ENCODE measurements at places on chromosomes 1 and 21.

GRCh38 chr1:25810341-25811299 is 9.1 kb upstream of the MTFR1L start:
- peak; percentile 83 for DNase-seq

- no peak for DNase-seq
These were observed 35.1 kb downstream of the UAP1 start for GRCh38 chr1:162596514-162597170.

DNA sequence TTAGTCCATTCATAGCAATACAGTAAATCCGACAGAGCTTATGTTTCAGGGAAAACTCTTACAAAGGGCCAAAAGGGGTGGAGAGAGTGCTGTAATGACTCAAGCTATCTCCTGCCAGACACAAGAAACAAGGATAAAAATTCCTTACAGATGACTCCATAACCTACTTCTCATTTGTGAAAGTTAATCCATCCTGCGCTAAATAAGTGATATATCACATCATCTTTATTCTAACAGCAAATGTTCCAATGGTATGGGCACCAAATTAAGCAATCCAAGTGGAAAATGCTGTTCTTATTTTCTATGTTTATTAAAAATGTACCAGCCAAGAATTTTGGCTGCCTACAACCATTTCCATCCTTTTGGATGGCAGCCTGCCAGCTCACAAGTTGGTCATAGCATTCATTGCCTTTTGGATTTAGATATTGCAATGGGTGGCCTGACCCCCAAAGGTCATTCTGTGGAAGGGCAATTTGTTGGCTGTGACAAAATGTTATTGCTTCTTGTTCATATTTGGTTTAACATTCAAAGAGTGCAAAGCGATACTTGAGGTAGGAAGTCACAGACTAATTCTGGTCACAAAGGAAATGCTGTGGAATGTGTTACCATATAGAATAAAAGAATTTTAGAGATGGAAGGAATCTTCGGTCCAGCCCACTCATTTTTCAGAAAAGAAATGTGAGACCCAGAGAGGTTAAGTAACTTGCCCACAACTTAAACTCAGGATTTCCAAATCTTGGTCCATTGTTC is 2.8 kb upstream of the ENAH start:
- peak; percentile 77 for DNase-seq

DNA sequence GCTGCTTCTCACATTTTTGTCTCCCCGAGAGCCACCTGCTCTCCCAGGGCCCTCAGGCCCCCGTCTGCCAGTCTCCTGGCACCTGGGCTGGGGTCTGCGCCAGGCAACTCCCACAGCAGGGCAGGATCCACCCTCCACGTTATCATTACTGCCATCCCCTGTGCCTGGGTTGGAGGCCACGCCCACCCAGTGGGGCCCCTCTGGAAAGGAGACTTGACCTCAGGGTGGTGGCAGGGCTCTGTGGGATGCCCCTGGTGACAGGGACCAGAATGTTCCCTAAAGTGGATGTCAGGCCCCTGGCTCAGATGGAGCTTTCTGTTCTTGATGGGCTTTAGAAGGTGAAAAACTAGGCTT is 66.6 kb downstream of the SKI start:
- DNase-seq = no peak

- DNase-seq = no peak
These were observed 70.1 kb downstream of the INTS7 start for GRCh38 chr1:211965108-211965805.

GRCh38 chr1:100785470-100786052 is 66.0 kb downstream of the VCAM1 start:
- peak; percentile 45 for DNase-seq

DNA sequence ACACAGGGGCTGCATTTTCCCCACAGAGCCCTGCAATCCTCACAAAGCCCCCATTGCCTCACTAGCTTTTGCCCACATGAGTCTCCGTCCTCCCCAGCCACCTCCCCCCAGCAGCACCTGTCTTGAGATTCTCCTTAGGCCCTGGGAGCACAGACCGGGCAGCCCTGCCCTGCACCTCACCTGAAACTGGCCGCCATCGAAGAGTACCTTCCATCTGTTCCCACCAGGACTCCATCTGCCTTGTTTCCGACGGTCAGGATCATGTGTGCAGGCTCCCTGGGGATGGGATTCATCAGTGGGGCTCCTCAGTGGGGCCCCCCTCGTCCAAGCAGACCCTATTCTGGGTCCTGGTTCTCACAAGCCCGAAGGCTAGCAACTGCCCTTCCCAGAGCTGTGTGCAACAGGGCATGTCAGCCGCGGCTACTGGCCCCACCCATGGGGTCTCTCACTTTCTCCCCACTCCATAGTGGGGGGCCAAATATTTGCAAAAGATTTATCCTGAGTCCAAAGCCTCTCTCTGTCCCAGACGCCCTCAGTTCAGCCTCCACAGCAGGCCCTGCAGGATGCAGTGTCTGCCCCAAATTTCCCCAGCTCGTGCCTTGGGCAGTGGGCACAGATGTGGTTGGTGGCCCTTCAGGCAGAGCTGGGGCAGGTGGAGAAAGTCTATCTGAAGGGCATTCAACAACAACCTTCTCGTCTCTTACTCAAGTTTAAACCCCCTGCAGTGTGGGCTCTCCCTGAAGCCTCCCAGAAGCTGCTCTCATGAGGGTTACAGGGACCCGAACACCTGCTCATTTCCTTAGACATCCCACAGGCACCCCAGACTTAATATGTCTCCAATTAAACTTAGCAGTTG is 4.8 kb downstream of the PDZK1IP1 start:
- DNase-seq = no peak

DNA sequence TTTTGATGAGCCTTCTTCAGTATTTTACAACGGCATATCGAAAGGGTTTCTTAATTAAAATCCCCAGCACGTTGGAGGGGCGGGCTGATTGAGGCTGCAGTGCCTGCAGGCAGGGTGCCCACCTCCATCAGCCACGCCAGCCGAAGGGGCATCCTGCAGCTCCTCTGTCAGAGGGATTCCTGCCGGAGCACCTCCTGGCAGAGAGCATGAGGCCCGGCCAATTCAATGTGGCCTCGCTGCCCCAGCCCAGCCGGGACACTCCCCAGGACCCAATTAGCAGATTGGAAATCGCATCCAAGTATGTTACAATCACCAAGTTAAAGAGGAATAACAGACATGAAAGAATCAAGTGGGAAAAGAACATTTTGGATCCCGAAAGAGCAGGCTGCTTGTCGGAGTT is 216.6 kb downstream of the ST6GALNAC3 start:
- DNase-seq = no peak

- no peak for DNase-seq
These were observed 18.6 kb upstream of the PDZK1IP1 start for GRCh38 chr1:47208374-47208850.

- peak; percentile 91 for DNase-seq
These were observed 17.9 kb downstream of the CSRP1 start for GRCh38 chr1:201488830-201489589.

- DNase-seq = no peak
These were observed 53.6 kb upstream of the SPOCD1 start for GRCh38 chr1:31869449-31869848.

- DNase-seq = peak; percentile 80
These were observed 24.1 kb downstream of the SLC26A9 start for GRCh38 chr1:205918955-205919746.

DNA sequence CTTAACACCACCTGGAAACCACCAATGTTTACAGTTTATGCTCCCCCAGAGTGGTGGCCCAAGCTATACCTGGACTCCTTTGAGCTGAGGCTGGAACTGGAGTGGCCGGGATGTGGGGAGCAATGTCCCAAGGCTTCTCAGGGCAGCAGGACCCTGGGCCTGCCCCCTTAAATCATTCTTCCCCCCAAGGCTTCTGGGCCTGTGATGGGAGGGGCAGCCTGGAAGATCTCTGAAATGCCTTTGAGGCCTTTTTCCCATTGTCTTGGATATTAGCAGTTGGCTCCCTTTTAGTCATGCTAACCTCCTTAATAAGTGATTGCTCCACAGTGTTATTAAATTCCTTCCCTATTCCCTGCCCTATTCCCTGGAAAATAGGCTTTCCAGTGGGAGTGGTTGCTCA is 185.8 kb downstream of the HS2ST1 start:
- DNase-seq = no peak

DNA sequence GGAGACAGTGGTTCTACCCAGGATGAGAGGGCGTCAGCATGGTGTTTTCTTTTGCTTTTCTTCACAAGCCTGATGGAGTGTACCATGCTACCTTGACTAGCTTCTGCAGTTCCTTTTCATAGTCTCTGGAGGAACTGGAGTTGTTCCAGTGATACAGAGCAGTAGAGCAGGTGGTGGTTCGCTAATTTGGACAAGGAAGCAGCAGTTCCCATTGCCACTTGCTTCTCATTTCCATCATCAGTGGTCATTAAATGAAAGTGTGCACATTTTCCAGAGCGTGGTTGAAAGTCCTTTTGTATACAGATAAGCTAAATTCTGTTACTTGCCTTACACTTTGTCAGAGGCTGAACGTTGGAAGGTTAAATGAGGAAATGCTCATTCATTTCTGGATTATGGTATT is 182.3 kb downstream of the C1orf21 start:
- DNase-seq = no peak

DNA sequence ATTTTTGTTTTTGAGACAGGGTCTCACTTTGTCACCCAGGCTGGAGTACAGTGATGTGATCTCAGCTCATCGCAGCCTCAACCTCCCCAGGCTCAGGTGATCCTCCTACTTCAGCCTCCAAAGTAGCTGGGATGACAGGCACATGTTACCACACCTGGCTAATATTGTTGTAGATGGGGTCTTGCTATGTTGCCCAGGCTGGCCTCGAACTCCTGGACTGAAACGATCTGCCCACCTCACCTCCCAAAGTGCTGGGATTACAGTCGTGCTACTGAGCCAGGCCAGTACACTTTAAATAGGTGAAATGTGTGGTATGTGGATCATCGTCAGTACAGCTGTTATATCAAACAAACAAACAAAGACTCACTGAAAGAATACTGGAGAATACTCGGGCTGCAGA is 35.0 kb upstream of the GPR153 start:
- no peak for DNase-seq

GRCh38 chr1:88650676-88651418 is 33.2 kb upstream of the PKN2 start:
- no peak for DNase-seq

GRCh38 chr21:45388611-45389296 is 16.2 kb upstream of the COL18A1 start:
- DNase-seq = no peak

DNA sequence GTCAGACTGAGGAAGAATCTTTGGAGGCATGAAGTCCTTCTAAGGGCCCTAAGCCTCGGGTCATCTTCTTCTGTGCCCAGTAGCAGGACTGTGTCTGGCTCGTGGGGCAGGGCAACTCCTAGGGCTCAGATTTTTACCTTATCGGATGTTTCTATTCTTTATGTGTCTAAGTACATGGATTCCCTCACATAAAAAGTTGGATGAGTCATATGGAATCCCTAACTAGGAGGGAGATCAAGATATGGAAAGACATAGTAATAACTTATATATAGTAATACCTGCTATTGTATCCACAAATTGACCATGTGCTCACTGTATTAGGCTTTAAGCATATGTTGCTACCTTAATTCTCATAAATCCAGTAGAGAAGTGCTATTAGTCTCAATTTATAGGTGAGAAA is 364.5 kb upstream of the CAMK1G start:
- DNase-seq = no peak

GRCh38 chr1:18482721-18483425 is 2.1 kb downstream of the KLHDC7A start:
- no peak for DNase-seq

DNA sequence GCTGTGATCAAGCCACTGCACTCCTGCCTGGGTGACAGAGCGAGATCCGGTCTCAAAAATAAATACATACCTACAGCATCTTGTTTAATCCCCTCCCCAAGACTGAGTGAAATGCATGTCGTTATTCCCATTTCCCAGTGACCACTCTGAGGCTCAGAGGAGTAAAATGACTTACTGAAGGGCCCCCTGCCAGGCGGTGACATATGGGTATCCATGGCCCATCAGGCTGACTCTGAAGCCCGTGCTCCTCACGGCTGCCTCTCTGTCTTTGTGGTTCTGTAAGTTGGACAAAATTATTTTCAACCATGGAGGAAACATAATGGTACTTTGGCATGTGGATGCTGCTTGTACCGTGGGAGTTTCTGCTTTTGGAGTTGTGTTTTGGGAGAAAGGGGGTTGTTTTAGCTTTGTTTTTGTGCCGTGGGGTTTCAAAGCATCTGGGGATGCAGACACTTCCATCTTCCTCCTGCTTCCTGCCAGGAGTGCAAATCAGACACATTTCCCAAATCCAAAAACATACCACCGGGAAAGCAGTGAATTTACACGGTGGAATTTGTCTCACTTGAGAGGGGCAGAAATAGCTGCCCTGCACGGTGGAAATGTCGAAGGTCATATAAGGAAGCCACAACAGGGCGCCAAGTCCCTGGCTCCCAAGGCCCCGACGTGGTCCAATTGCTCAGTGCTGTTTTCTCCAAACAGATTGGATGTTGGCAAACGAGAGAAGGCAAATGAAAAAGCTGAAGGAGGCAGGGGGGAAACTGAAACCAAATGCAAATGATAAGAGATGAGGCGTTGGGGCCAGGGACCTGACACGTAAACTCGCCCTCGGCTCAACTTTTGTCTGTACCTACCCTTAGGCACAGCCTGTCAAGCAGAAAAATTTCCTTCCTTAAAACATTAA is 17.1 kb upstream of the PINK1 start:
- no peak for DNase-seq

GRCh38 chr1:247281001-247281574 is 25.2 kb downstream of the VN1R5 start:
- no peak for DNase-seq

- DNase-seq = no peak
These were observed 15.1 kb upstream of the THRAP3 start for GRCh38 chr1:36208978-36209703.

DNA sequence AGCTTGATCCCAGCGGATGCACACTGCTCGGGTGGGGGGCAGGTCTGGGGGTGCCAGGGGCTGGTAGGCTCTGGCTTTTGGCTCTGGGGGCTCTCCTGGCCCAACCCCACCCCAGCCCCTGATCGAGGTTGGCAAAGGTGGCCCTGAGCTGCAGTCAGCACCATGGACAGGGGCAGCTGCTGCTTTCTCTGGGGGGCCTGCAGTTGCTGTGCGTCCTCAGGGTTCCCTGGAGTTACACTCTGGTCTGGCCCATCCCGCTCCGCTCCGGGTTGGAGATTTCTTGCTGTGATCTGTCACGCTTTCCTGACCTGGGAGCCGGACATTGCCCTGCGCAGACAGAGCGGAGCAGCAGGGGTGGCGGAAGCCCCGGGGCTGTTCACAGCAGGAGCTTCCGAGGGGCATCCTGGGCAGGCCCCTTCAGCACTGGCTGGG is 8.0 kb upstream of the PLCH2 start:
- DNase-seq = peak; percentile 79

DNA sequence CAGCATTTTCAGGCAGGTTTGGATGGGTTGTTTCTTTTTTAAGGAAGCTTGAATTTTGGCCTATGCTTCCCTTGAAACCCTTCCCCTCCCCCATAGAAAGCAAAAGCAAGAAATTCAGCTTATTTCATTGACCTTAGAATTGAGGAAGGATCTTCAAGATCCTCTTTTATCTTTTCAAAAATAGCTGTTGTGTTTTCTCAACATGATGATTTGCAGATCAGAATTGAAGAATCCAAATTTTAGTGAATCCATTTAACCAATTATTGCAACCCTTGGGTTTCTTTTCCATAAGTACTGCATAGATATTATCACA is 73.7 kb downstream of the LRRC8C start:
- no peak for DNase-seq
